ENCODE measurements at places on chromosomes 5 and 9.

- no peak overlapping the region for H3K27ac ChIP-seq
- no peak for DNase-seq
- no peaks in the 10 kb centered on the region for H3K36me3 ChIP-seq
- H3K4me1 ChIP-seq: peaks cover under 1% of the 10 kb centered on the region
Measured at GRCh38 chr5:150618588-150619281, 21.7 kb upstream of the SYNPO start.

DNA sequence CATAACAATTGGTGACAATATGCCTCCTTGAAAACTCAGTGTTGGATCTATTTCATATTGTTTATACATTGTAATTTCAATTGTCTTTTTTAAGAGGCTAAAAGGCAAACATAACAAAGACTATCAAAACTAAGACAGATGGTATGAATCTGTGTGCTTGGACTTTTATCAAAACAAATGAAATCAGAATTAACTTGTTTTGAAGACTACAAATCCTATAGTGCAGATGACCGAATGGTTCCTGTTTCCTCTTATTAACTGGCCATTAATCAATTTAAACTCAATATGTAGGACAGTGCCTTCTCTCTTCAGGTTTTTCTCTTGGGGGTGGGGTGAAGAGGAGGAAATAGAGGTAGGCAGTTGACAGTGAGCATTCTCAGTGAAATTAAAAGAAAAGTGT lies 366.9 kb upstream of the GRAMD2B start:
- no peak for DNase-seq
- H3K4me1 ChIP-seq: no peaks in the 10 kb centered on the region
- H3K27ac ChIP-seq: no peak overlapping the region
- no peaks in the 10 kb centered on the region for H3K27me3 ChIP-seq
- no peak overlapping the region for H3K4me3 ChIP-seq

- H3K4me3 ChIP-seq: no peak overlapping the region
- H3K4me1 ChIP-seq: no peaks in the 10 kb centered on the region
- no peak overlapping the region for H3K27ac ChIP-seq
- no peaks in the 10 kb centered on the region for H3K36me3 ChIP-seq
Measured at GRCh38 chr5:52817818-52818217, 30.1 kb downstream of the ITGA1 start.

GRCh38 chr9:123028973-123029372 lies 4.5 kb upstream of the GPR21 start:
- no peaks in the 10 kb centered on the region for H3K27me3 ChIP-seq
- H3K27ac ChIP-seq: no peak overlapping the region
- H3K36me3 ChIP-seq: no peaks in the 10 kb centered on the region
- no peak overlapping the region for H3K4me3 ChIP-seq

DNA sequence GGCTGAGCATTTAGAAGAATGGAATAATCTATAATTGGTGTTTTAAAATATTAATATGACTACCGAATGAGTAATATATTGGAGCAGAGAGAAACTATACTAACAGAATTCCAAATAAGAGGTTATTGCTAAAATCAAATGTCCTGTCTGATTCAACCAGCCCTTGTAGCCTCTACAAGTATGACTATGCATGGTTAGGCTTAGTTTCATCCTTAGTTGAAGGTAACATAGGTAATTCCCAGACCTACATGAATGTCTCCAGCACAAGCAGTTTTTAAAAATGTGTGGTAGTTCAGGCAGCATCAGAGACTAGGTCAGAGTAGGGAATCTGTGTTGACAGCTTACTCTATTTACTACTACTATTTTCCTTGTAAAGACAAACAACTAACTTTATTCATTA lies 51.7 kb upstream of the SLC27A6 start:
- no peaks in the 10 kb centered on the region for H3K4me1 ChIP-seq
- H3K27me3 ChIP-seq: no peaks in the 10 kb centered on the region
- H3K27ac ChIP-seq: no peak overlapping the region

DNA sequence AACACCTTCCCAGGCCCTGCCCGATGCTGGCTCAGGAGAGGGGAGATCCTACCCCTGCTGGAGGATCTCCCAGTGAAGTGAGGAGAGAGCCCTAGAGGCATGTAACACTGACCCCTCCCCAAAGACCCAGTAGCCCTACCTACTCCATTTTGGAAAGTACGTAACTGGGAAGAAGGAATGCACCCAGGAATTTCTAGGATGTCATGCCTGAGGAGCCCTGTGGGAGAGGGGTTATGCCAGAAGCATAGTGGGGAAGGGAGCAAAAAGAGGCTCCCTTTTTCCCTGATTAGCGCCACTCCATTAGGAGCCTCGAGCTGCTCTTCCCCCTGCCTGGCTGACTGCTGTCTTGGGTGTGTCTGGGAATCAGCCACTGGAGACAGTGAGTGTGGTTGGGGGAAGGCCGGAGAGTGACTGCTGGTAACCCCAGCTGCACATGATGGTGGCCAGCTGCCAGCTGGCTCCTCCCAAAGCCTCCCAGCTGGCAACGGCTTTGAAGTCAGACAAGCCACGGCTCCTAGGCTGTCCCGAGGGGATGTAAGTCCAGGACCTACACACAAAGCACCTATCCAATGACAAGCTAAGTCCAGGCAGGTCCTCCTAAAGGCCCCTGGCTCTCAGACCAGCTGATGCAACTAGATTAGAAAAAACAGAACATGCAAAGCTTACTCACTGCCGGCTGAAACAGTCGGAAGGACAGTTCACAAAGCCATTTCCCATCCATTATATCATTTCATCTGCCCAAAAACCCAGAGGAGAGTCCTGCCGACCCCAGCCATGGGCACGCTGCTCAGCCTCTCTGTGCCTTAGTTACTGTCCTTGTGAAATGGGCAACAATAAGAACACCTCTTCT lies 136.5 kb upstream of the ABCA1 start:
- H3K4me1 ChIP-seq: no peaks in the 10 kb centered on the region
- H3K27me3 ChIP-seq: no peaks in the 10 kb centered on the region
- no peak overlapping the region for H3K27ac ChIP-seq
- DNase-seq: no peak
- H3K36me3 ChIP-seq: no peaks in the 10 kb centered on the region

DNA sequence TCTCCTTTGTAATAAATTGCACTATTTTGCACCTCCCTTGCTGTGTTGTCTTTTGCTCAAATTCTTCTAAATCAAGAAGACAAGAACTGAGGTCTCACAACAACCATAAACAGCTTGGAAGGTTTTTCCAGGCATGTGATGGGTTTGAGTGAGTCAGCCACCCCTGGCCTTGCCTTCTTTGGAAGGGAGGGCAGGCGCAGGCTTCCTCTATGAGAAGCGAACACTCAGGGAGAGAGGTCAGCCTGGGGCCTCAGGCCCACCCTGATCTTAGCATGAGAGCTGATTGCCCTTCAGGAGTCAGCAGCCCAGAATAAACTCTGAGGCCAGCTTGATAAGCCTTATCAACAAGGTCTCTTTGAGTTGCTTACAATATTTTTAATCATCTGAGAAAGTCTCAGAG lies 31.6 kb downstream of the S1PR3 start:
- H3K27ac ChIP-seq: no peak overlapping the region
- H3K36me3 ChIP-seq: no peaks in the 10 kb centered on the region
- H3K4me1 ChIP-seq: no peaks in the 10 kb centered on the region
- no peak overlapping the region for H3K4me3 ChIP-seq

- H3K27me3 ChIP-seq: no peaks in the 10 kb centered on the region
- H3K36me3 ChIP-seq: no peaks in the 10 kb centered on the region
- DNase-seq: no peak
- H3K27ac ChIP-seq: no peak overlapping the region
Measured at GRCh38 chr9:69829484-69829883, 8.9 kb downstream of the CFAP95 start.

DNA sequence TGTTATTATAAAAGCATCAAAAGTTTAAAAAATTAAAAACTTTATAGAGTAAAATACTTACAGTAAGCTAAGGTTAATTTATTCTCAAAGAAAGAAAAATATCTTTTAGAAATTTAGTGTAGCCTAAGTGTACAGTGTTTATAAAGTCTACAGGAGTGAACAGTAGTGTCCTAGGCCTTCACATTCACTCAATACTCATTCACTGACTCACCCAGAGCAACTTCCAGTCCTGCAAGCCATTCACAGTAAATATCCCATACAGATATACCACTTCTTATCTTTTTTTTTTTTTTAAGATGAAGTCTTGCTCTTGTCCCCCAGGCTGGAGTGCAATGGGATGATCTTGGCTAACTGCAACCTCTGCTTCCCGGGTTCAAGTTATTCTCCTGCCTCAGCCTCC lies 73.1 kb upstream of the FST start:
- H3K4me3 ChIP-seq: no peak overlapping the region
- DNase-seq: no peak
- no peaks in the 10 kb centered on the region for H3K4me1 ChIP-seq
- H3K27me3 ChIP-seq: no peaks in the 10 kb centered on the region
- no peaks in the 10 kb centered on the region for H3K36me3 ChIP-seq
- H3K27ac ChIP-seq: no peak overlapping the region

- H3K36me3 ChIP-seq: no peaks in the 10 kb centered on the region
- no peak overlapping the region for H3K27ac ChIP-seq
- no peaks in the 10 kb centered on the region for H3K4me1 ChIP-seq
- DNase-seq: no peak
Measured at GRCh38 chr5:74069741-74070140, 443.7 kb downstream of the ARHGEF28 start.

GRCh38 chr9:12964271-12964670 lies 189.5 kb downstream of the LURAP1L start:
- H3K36me3 ChIP-seq: no peaks in the 10 kb centered on the region
- no peaks in the 10 kb centered on the region for H3K27me3 ChIP-seq
- no peak for DNase-seq
- no peak overlapping the region for H3K27ac ChIP-seq
- peaks cover 15% of the 10 kb centered on the region for H3K4me1 ChIP-seq

DNA sequence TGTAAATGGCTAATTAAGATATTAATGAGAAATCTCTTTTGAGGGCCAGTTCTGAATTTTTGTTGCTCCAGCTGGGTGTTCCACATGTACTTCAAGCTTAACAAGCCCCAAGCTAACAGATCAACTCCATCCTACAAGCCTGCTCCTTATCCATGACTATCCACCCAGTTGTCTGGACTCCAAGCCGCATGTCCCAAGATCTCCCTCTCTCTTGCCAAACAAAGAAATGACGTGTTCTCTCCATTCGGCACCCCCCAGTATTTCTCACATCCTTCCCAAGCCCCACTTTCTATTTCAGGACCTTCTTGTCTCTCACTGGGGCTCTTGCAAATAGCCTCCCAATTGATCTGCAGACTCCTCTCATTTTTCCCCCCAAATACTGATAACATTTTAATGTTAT lies 15.8 kb upstream of the PTPN3 start:
- peaks cover 41% of the 10 kb centered on the region for H3K4me1 ChIP-seq
- no peak overlapping the region for H3K4me3 ChIP-seq
- H3K27ac ChIP-seq: no peak overlapping the region
- H3K36me3 ChIP-seq: no peaks in the 10 kb centered on the region
- no peaks in the 10 kb centered on the region for H3K27me3 ChIP-seq

- no peak overlapping the region for H3K27ac ChIP-seq
- no peak overlapping the region for H3K4me3 ChIP-seq
- H3K27me3 ChIP-seq: no peaks in the 10 kb centered on the region
Measured at GRCh38 chr5:1208743-1209488, 7.5 kb downstream of the SLC6A19 start.
